ENCODE measurements at places on chromosomes 6 and 20.

DNA sequence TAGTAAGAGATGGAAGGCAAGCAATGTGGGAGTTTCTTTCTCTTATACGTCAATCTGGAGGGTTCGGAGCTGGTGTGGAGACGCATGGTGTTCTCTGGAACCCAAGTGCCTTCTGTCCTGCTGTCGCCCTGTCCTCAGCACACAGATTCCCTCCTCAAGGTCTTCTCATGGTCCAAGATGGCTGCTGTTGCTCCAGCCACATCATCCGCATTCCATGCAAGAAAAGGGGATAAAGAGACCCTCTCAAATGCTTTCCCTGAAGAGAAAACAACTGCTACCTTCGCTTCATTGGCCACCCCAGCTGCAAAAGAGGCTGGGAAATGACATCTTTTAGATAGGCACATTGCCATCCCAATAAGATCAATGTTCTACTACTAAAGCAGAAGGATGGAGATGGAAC, 151.2 kb downstream of the ANKRD60 start:
- DNase-seq, result no peak
- no peak overlapping the region for H3K4me3 ChIP-seq
- no peak overlapping the region for H3K27ac ChIP-seq
- H3K36me3 ChIP-seq, result no peaks in the 10 kb centered on the region
- H3K27me3 ChIP-seq, result no peaks in the 10 kb centered on the region
- H3K4me1 ChIP-seq, result no peaks in the 10 kb centered on the region

DNA sequence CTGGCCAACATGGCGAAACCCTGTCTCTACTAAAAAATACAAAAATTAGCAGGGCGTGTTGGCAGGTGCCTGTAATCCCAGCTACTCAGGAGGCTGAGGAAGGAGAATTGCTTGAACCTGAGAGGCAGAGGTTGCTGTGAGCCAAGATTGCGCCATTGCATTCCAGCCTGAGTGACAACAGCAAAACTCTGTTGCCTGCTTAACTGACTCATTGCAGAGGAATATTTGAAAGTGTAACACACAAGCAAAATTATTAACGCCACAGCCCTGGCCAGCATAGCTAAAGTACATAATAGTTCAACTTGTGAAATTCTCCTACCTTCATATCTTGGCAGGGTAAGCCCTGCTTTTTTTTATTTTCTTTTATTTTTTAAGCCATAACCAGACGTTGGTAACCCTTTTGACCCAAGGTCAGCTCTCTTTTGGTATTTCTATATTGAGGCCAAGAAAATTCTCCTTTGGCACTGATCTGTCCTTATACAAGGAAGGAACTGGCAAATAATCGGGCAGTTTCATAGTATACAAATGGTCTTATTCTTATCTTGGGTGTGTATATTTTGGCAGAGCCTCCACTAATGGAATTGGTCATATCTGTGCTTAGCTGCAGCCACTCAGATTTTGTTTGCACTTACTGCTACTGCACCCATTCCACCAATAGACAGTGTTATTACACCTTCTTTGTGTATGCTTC, 4.0 kb upstream of the ADGRF5 start:
- DNase-seq, result no peak
- no peak overlapping the region for H3K27ac ChIP-seq
- no peak overlapping the region for H3K4me3 ChIP-seq
- no peaks in the 10 kb centered on the region for H3K27me3 ChIP-seq

DNA sequence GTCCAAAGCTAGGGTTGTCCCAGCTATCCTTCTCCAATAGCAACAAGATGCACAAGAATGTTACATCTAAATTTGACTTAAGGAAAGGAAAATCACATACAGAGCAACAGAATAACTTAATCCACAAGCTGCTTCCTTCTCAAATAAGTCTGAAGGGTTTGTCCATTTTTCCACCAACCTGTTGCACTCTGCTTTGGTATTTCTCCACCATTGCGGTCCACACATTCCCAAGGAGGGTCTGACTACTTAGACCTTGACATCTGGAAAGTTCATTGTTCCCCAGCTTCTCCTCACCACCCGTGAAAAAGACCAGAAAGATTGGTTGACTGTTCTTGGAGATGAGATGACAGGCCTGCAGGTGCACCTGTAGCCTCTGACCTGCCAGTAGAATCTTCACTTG, 72.5 kb downstream of the PDSS2 start:
- H3K27ac ChIP-seq, result no peak overlapping the region
- no peaks in the 10 kb centered on the region for H3K27me3 ChIP-seq
- no peak for DNase-seq
- H3K36me3 ChIP-seq, result no peaks in the 10 kb centered on the region

DNA sequence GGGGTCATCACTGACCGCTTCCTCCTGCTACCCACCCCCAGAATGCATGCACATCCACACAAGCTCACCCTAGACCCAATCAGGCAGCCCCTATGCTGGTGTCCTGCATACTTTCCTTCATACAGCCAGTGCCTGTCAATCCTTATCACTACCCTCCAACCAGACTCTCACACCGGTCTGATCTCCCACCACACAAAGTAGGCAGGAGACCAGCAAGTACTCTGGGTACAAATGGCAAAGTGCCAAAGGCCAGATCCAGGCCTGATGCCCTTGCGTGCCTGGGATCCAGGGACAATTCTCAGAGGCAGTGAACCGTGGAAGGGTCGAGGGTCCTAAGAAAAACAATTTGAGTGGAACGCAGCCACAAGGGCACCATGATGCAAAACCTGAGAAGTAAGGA, 114.2 kb downstream of the HIVEP2 start:
- H3K27me3 ChIP-seq, result no peaks in the 10 kb centered on the region
- no peak overlapping the region for H3K4me3 ChIP-seq
- H3K27ac ChIP-seq, result no peak overlapping the region
- no peaks in the 10 kb centered on the region for H3K36me3 ChIP-seq

DNA sequence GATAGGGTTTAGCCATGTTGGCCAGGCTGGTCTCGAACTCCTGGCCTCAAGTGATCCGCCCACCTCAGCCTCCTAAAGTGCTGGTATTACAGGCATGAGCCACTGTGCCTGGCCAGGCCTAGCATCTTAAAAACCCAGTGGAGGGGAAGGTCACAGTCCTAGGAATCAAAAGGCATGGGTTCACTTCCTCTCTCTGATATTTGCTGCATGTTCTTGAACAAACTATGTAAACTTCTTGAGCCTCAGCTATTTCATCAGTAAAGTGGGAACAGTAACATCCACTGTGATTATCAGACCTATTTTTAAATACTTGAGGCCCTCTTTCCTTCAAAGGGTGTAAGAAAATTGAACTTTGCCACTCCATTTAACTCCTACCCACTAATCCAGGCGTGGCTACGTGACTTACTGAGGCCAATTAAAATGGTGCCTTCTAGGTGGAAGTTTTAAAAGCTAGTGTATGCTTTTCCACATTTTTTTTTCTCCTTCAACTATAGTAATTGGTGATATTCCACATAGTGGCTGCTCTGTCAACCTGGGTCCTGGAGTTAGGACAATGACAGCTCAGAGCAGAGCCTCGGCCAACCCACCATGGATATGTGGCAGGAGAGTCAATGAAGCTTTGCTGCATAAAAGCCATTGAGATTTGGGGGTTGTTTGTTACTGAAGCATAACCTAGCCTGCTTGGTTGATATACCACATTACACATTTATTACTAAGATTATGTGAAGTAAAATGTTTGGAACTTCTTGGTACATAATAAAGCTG, 32.2 kb upstream of the IER3 start:
- peaks cover 4% of the 10 kb centered on the region for H3K4me1 ChIP-seq
- H3K27me3 ChIP-seq, result no peaks in the 10 kb centered on the region
- H3K27ac ChIP-seq, result no peak overlapping the region
- no peaks in the 10 kb centered on the region for H3K36me3 ChIP-seq
- H3K4me3 ChIP-seq, result no peak overlapping the region

DNA sequence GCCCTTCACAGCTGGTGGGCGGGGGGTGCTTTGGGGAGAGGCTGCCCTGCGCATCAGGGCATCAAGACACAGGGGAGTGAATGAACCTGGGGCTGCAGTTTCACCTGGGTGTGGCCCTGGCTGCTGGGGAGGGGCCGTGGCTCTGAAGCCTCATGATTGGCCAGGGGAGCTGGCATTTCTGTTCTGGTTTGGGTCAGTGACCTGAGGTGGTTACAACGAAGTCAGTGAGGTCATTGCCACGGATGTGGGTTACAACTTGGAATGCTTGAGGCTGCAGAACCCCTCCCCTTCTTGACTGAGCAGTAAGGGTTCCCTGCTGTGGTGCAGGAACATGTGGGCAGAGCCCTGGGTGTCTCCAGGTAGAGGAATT, 3.0 kb downstream of the TCEA2 start:
- H3K4me3 ChIP-seq, result no peak overlapping the region
- H3K27ac ChIP-seq, result no peak overlapping the region
- DNase-seq, result no peak
- H3K4me1 ChIP-seq, result peaks cover 7% of the 10 kb centered on the region

GRCh38 chr6:41286544-41287346, at the start of gene TREM1:
Gene TREM1 (minus strand): TSS chr6:41286682. CDS start chr6:41286655, 27 bp downstream.
- H3K4me1 ChIP-seq, result no peaks in the 10 kb centered on the region
- H3K4me3 ChIP-seq, result no peak within 1 kb of the TSS
- DNase-seq, result no peak

Measured in neural progenitor cell (in vitro differentiated cells).